ENCODE measurements at places on chromosomes 12 and 14. TPM values are rescaled to one million over a fixed set of nuclear protein-coding genes. Genes with fewer than 3 reads are reported as not detected.
A peak's percentile ranks its signal among the peaks of the same experiment; 100 is the strongest.

GRCh38 chr12:51335931-51336330 lies 10.5 kb downstream of the CELA1 start:
- peak overlapping the region; percentile 17 for H3K27ac ChIP-seq
- H3K36me3 ChIP-seq: no peaks in the 10 kb centered on the region
- no peak overlapping the region for H3K4me3 ChIP-seq
- H3K27me3 ChIP-seq: no peaks in the 10 kb centered on the region

GRCh38 chr14:103629503-103630121 lies 601 bp downstream of the KLC1 start:
- H3K27me3 ChIP-seq: no peaks in the 10 kb centered on the region
- peak overlapping the region; percentile 96 for H3K4me3 ChIP-seq
- H3K27ac ChIP-seq: peak overlapping the region; percentile 98
- H3K36me3 ChIP-seq: peaks cover under 1% of the 10 kb centered on the region
- peaks cover 58% of the 10 kb centered on the region for H3K4me1 ChIP-seq
- DNase-seq: peak; percentile 80

GRCh38 chr14:53180272-53181221 lies 27.4 kb upstream of the DDHD1 start:
- no peaks in the 10 kb centered on the region for H3K27me3 ChIP-seq
- DNase-seq: no peak
- no peak overlapping the region for H3K4me3 ChIP-seq

DNA sequence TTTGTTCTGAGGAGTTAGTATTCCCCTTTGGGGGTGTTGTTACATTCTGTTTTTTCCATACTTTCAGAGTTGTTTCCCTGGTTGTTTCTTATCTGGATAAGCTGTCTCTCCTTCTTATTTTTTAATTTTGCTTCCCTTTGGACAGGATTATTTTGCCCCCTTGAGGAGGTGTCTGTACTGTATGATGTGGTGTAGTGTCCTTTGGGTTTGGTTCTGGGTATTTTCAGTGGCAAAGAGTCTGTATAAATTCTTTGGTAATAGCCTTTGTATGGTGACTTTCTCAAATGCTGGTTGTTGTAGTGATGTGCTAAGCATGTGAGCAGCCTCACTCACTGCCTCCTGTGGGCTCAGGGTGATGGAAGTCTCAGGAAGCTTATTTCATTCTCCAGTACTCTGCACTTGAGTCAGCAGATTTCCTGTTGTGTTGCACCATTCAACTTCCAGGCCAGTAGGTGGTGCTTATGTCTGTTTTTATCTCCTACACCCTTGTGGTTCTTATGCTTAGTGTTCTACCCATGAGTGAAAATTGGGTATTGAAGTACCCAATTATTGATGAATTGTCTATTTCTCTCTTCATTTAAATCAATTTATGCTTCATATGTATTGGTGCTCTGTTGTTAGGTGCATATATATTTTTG lies 103.3 kb upstream of the PMCH start:
- no peaks in the 10 kb centered on the region for H3K4me1 ChIP-seq
- H3K27ac ChIP-seq: no peak overlapping the region
- no peaks in the 10 kb centered on the region for H3K27me3 ChIP-seq

- H3K27ac ChIP-seq: no peak overlapping the region
- H3K4me3 ChIP-seq: no peak overlapping the region
- H3K27me3 ChIP-seq: no peaks in the 10 kb centered on the region
- no peaks in the 10 kb centered on the region for H3K36me3 ChIP-seq
- DNase-seq: no peak
- no peaks in the 10 kb centered on the region for H3K4me1 ChIP-seq
These were observed 106.3 kb upstream of the FRMD6 start for GRCh38 chr14:51545396-51545795.

- H3K27ac ChIP-seq: no peak overlapping the region
- no peaks in the 10 kb centered on the region for H3K27me3 ChIP-seq
- no peak for DNase-seq
- peaks cover 83% of the 10 kb centered on the region for H3K36me3 ChIP-seq
- no peaks in the 10 kb centered on the region for H3K4me1 ChIP-seq
- no peak overlapping the region for H3K4me3 ChIP-seq
These were observed 35.6 kb downstream of the APPL2 start for GRCh38 chr12:105200385-105200784.

DNA sequence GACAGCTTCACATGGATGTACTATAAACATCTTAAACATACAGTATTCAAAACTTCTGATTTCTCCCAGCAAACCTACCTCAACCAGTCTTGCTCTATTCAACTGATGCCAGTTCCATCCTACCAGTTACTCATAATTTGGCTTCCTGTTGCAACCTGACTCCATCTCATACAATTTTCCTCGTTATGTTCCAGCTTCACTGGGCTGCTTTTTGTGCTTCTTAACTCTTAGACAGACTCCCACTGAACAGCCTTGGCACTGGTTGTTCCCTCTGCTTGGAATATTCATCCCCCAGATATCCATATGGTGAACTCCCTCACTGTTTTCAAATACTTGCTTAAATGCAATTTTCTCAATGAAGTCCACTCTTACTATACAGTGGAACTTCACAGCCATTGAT lies 249.2 kb downstream of the AEBP2 start:
- H3K4me1 ChIP-seq: no peaks in the 10 kb centered on the region
- DNase-seq: no peak
- H3K27ac ChIP-seq: no peak overlapping the region

- no peaks in the 10 kb centered on the region for H3K36me3 ChIP-seq
- no peaks in the 10 kb centered on the region for H3K4me1 ChIP-seq
- H3K27ac ChIP-seq: no peak overlapping the region
- H3K27me3 ChIP-seq: no peaks in the 10 kb centered on the region
These were observed 63.6 kb upstream of the TMEM263 start for GRCh38 chr12:106892075-106892474.

GRCh38 chr12:32889011-32889760 lies 7.4 kb downstream of the PKP2 start:
- peaks cover 34% of the 10 kb centered on the region for H3K27me3 ChIP-seq
- no peaks in the 10 kb centered on the region for H3K4me1 ChIP-seq
- no peak for DNase-seq
- no peaks in the 10 kb centered on the region for H3K36me3 ChIP-seq
- no peak overlapping the region for H3K4me3 ChIP-seq

DNA sequence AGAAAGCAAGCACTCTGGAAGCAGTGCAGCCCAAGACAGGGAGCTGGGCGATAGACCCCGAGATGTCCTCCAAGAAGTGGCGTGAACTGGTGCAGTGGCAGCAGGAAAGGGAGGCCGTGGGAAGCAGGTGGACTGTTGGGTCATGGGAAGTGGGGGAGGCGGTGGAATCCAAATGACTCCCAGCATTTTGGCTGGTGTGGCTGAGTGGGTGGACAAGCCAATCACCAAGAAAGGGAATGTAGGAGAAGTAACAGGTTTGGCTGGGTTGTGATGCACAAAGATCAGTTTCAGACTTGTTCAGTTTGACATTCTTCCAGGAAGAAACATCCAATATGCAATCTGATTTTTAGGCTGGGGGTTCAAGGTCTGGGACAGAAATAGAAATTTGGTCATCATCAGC lies 46.0 kb upstream of the KTN1 start:
- no peak overlapping the region for H3K4me3 ChIP-seq
- H3K36me3 ChIP-seq: no peaks in the 10 kb centered on the region
- DNase-seq: no peak
- H3K27me3 ChIP-seq: no peaks in the 10 kb centered on the region

DNA sequence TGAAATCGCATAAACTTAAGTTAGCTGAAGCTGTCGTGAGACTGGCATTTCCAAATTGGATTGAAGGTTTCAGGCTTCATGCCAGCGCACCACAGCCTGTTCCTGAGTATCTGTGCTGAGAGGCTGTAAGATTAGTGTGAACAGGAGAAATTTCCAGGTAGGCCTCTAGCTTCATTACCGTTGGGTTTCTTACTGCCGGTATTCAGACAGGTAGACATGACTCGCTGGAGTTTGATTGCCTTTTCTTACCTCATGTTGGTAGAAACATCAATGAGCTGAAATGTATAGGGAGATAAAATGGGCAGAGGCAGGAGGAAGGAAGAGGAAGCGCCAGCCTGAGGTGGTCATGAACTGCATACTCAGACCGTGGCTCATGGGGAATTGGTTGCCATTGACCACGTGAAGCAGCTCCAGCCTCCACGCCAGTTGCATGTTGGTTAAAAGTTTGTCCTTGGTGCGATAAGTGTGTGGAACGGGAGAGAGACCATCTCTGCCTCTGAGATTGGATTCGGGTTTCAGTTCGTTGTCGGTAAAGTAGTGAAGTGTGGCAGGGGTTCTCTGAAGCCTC lies 42.3 kb upstream of the MMP17 start:
- H3K4me1 ChIP-seq: no peaks in the 10 kb centered on the region
- H3K27ac ChIP-seq: no peak overlapping the region
- no peak for DNase-seq
- no peaks in the 10 kb centered on the region for H3K27me3 ChIP-seq
- H3K36me3 ChIP-seq: peaks cover 86% of the 10 kb centered on the region

DNA sequence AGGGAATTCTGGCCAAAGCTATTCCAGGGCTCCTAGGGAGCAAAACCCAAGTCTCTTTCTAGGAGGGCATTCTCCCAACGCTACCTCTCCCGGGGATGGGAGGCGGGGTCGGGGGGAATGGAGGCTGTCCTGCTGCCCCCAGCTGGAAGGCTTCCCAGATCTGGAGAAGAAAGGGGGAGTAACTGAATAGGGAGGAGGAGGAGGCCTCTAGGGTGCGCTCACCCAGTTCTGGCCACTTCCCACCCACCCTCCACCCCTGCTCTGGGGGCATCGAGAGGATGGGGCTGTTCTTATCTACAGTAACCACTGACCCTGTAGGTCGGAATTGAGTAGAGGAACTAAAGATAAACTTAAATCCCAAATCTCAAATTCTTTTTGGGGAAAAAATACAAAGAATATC lies 579 bp upstream of the RNASE1 start:
- peak overlapping the region; percentile 83 for H3K27ac ChIP-seq
- H3K4me1 ChIP-seq: peaks cover 18% of the 10 kb centered on the region
- H3K4me3 ChIP-seq: peak overlapping the region; percentile 60
- DNase-seq: no peak
- no peaks in the 10 kb centered on the region for H3K27me3 ChIP-seq

DNA sequence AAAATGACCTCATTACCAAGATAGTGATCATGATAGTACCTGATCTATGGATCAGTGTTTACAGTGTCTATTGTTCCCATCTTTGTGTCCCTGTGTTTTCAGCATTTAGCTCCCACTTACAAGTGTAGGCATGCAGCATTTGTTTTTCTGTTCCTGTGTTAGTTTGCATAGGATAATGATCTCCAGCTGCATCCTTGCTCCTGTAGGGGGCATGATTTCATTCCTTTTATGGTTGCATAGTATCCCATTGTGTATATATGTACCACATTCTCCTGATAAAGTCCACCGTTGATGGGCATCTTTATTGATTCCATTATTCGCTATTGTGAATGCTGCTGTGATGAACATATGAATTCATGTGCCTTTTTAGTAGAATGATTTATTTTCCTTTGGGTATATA lies 215.4 kb upstream of the NAV3 start:
- no peaks in the 10 kb centered on the region for H3K36me3 ChIP-seq
- no peaks in the 10 kb centered on the region for H3K27me3 ChIP-seq
- DNase-seq: no peak
- H3K4me3 ChIP-seq: no peak overlapping the region
- no peak overlapping the region for H3K27ac ChIP-seq

- H3K27me3 ChIP-seq: no peaks in the 10 kb centered on the region
- no peak overlapping the region for H3K27ac ChIP-seq
- no peak overlapping the region for H3K4me3 ChIP-seq
- peaks cover 55% of the 10 kb centered on the region for H3K4me1 ChIP-seq
- DNase-seq: no peak
These were observed 131.2 kb downstream of the PAWR start for GRCh38 chr12:79559591-79559990.

GRCh38 chr12:2495417-2496112 lies 299.2 kb upstream of the FKBP4 start:
- no peaks in the 10 kb centered on the region for H3K27me3 ChIP-seq
- peak overlapping the region; percentile 52 for H3K27ac ChIP-seq
- no peak for DNase-seq
- H3K36me3 ChIP-seq: no peaks in the 10 kb centered on the region

GRCh38 chr12:45050751-45051571 lies at the start of gene DBX2:
Gene DBX2 (minus strand): TSS chr12:45051099. CDS start chr12:45050927, 172 bp downstream.
- no peak for DNase-seq
- H3K27me3 ChIP-seq: peaks cover 44% of the 10 kb centered on the region
- no peaks in the 10 kb centered on the region for H3K4me1 ChIP-seq
- no peak within 1 kb of the TSS for H3K27ac ChIP-seq
- peak within 1 kb of the TSS; percentile 14 for H3K4me3 ChIP-seq

DNA sequence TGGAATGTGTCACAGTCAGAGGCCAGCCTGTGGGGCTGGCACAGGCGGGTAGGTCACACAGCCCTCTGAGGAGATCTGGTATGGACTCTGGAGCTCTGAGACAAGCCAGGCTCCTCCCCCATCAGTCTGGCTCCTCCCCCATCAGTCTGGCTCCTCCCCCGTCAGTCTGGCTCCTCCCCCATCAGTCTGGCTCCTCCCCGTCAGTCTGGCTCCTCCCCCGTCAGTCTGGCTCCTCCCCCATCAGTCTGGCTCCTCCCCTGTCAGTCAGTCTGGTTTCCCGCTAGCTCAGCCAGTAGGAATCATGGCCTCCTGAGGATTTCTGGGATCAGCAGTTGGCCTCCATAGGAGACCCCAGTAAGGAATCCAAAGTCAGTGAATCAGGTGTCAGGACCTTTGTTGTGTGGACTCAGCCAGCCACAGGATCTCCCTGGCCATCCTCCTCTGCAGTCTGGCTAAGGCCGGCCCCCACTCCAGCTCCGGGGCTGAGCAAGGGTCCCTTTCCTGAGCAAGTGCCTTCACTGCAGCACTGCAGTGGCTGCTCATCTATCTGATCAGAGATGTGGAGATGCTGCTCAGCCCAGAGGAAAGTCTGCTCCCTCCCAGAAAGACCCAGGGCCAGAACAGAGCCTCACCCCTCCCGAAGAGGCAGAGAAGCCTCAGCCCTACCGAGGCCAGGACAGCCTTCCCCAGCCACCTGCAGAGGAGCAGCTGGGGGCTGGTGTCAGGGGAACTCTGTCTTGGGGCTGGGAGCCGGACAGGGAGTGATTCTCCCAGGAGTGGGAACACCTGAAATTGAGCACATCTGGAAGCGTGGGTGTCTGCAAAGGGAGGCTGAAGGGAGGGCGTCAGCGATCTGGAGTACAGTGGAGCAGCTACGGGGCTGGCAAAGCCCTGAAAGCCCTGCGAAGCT lies 35.7 kb downstream of the IQSEC3 start:
- no peaks in the 10 kb centered on the region for H3K4me1 ChIP-seq
- peak; percentile 51 for DNase-seq
- H3K27me3 ChIP-seq: peaks cover 26% of the 10 kb centered on the region
- no peak overlapping the region for H3K27ac ChIP-seq

The REP15 gene
- 4.5 TPM for total RNA-seq

The PLEK2 gene
- 2.5 TPM for total RNA-seq

The TMEM132D gene
- 1.0 TPM for total RNA-seq

The TRIM9 gene
- total RNA-seq: 0.32 TPM

The TEX22 gene
- 3.2 TPM for total RNA-seq

The PITPNM2 gene
- 25.9 TPM for total RNA-seq

The C12orf54 gene
- total RNA-seq: not detected

The VASH1 gene
- 37.1 TPM for total RNA-seq

Data from upper lobe of right lung (tissue), 1 donor.